CD4-positive, alpha-beta T cell treated with Interleukin-6 at 100 ng/mL for 8 hours (primary cell): ENCODE measurements at places on chromosomes 3 and 15.
A peak's percentile ranks its signal among the peaks of the same experiment; 100 is the strongest.

DNA sequence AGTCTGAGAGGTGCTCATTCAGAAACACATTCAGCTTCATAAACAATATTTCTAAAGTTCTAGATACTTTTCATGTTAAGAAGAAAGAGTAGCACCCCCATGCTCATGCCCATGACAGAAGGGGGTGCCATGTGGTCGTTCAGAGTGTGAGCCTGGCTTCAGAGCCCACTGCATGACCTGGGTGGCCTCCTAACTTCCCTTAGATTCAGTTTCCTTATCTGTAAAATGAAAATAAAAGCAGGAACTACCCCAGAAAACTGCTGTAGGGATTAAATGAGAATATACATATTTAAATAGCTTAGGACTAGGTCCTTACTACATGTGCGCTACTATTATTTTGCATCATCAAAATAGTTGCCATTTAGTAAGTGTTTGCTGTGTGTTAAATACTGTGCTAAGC is 69.2 kb downstream of the ABHD5 start:
- no peak for DNase-seq

DNA sequence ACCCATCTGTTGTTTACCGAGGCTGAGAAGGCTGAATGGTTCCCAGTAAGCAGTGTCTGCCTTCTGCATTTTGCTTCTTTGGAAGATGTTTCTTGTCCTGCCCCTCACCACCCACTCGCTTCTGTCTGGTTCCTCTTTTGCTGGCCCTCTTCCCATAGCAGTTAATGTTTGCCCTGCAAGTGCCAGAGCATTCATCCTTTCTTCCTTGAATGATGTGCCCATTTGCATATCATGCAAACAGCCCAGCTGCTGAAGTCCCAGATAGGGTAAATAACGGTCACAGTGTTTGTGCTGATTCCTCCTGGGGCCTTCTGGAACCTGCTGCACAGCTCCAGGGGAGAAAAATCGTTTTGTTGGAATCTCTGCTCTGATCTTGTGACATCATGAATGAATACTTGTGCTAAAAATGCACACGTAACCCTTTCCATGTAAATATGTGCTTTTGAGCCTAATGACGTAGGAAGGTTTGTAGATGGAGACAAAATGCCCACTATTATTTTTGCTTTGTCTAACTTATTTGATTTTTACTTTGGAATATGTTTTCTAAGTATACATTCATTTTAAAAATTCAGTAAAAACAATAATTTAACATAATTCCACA is 381.0 kb downstream of the SOX2 start:
- DNase-seq: no peak

GRCh38 chr15:60520013-60520824 is 41.3 kb upstream of the ICE2 start:
- DNase-seq: no peak

DNA sequence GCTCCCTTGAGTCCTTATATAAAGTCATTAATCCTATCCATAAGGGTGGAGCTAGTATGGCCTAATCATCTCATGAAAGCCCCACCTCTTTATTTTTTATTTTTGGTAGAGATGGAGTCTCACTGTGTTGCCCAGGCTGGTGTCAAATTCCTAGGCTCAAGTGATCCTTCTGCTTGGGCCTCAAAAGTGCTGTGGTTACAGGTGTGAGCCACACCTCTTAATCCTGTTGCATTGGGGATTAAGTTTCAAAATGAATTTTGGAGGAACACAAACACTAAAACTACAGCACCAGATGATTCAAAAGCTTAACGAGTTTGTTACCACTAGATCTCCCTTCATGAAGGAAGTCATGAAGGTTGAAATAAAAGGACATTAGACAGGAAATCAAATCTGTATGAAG is 27.7 kb downstream of the RAB7A start:
- DNase-seq: no peak

GRCh38 chr3:136078421-136079364 is 113.2 kb downstream of the PPP2R3A start:
- DNase-seq: peak; percentile 15

- DNase-seq: no peak
Measured at GRCh38 chr3:141575879-141576743, 89.3 kb downstream of the RASA2 start.

- no peak for DNase-seq
Measured at GRCh38 chr15:85869124-85869523, 74.4 kb upstream of the KLHL25 start.

- DNase-seq: no peak
Measured at GRCh38 chr3:150975992-150976368, 3.5 kb upstream of the CLRN1 start.

DNA sequence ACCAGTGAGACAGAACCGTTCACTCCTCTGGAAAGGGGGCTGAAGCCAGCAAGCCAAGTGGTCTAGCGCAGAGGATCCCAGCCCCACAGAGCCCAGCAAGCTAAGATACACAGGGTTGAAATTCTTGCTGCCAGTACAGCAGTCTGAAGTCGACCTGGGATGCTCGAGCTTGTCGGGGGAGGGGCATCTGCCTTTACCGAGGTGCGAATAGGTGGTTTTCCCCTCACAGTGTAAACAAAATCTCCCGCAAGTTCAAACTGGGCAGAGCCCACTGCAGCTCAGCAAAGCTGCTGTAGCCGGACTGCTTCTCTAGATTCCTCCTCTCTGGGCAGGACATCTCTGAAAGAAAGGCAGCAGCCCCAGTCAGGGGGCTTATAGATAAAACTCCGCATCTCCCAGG is 11.4 kb downstream of the CEP97 start:
- DNase-seq: no peak

- no peak for DNase-seq
Measured at GRCh38 chr15:50219820-50220219, 37.8 kb downstream of the SLC27A2 start.

DNA sequence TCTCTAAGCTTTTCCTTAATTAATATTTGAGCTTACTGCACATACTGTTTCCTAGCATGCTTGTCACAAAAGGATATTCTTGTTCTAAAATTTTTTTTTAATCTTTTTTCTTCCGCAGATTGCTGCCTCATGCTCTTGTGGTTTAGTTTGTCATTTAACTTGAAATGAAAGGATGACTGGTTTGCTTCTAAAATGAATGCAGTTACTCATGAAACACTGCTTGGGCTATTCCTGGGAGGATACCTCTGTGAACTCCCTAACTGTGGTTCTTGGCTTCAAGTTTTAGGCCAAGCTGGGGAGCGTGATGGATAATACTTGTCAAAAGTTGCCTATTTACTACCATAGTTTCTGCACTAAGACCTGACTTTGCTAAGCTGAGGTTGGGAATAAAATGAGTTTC is 64.0 kb downstream of the USP13 start:
- no peak for DNase-seq

- DNase-seq: no peak
Measured at GRCh38 chr3:127172211-127172610, 20.7 kb upstream of the PRR23E start.

- no peak for DNase-seq
Measured at GRCh38 chr3:34995796-34996430, 643.4 kb upstream of the ARPP21 start.

- no peak for DNase-seq
Measured at GRCh38 chr3:107675233-107675900, 152.6 kb downstream of the BBX start.

- no peak for DNase-seq
Measured at GRCh38 chr3:44771424-44772098, 10.0 kb downstream of the KIF15 start.

DNA sequence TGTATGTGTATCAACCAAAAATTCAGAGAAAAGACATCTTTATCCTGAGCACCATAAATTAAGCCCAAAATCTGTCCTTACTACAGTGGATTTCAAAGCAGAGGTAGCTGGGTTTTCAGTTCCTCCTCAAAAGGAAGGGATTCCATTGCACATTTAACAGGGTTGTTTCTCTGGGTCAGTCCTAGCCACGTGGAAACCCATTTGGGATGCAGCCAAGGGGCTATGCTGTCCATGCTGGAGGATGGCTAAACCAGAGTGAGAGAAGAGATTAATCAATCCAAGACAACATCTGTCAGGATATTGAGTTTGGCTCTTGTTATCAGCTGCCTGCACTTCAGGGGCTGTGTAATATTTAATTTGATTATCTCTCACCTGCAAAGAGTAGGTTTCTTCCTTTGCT is 28.1 kb downstream of the LSAMP start:
- DNase-seq: no peak

- no peak for DNase-seq
Measured at GRCh38 chr3:180683816-180684215, 4.5 kb upstream of the CCDC39 start.

- no peak for DNase-seq
Measured at GRCh38 chr3:172726380-172726779, 15.5 kb upstream of the NCEH1 start.

- no peak for DNase-seq
Measured at GRCh38 chr15:89105147-89105546, 16.9 kb downstream of the ABHD2 start.

DNA sequence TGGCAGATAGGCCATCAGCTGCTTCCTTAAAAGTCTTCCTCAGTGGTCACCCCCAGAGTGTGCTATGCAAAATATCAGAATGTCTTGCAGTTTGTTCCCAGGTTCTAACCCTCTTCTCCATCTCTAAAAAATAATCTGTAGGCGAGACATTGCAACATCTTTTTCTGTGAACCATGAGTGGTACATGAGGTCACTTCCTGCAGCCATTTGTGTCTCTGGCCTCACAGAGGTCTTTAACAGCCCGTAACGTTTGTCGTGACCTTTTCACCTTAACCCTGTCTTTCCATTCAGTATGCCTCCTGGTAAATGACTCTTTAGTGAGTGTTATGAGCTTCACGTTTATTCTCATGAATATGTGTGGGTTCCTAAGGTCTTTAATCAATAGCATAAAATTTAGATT is 145.4 kb downstream of the KLHL25 start:
- no peak for DNase-seq

DNA sequence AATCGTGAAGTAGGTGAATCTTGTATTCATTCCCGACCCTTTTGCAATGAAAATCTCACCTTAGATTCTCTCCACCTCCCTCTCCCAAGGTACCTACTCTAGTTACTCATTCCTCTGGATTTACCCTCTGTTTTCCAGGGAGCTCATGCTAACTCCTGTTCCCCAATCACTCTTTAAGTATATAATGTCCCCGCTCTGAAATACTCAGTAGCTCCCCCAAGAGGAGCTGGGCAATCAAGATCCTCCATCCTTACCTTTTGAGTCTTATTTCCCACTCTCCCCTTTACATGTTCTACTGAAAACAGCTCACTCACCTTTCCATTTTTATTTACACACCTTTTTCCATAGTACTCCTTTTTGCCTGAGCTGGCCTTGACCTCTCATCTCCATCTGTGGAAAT is 599.9 kb downstream of the RBMS3 start:
- DNase-seq: no peak

GRCh38 chr3:106191211-106191610 is 322.4 kb upstream of the CBLB start:
- DNase-seq: no peak

DNA sequence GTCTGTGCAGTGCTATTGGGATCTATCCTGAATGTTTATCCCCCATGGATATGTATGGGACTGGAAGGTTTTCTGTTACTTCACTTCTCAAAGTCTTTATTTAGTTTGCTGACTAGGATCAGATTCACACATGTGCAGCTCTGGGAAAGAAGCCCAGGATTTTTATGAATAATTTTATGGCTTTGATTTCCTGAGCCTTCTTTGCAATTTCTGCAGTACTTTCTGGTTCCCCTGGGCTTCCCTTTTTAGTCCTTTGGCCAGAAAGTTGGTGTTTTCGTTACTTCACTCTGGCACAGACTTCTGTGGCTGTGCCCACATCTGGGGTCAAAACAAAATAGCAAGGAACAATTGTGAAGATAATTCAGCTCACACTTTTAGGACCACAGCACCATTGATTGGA is 721.0 kb downstream of the OTOL1 start:
- DNase-seq: no peak

DNA sequence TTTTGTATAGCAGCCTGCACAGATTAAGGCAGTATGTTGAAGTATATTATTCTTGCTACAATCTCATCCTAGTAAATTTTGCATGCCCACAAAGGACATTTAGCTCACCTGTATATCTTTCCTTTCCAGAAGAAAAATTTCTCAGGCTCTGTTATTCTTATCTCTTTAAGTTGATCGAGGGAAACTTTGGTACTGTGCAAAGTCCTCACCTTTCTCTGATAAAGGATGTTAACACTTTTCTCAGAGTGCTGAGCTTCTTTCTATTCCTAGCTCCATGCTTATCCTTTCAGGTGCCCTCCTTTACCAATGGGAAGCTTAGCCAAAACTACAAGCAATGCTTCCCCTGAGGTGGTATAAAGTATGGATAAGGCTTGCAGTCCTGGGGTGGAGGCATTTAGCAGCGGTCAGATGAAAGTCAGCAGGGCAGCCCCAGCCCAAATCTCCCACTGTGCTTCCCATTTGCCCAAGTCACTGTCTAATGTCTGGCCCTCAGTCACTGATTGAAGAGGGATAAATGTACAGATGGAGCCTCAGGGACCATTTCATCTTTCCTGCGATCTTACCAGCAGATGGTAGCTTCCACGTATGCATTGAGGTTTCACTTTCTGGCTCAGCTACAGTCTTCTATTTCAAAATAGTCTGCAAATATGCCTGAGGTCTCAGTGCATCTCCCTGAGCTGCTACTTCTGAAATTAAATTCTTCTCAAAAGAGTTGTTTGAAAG is 127.8 kb upstream of the P2RY1 start:
- DNase-seq: no peak

DNA sequence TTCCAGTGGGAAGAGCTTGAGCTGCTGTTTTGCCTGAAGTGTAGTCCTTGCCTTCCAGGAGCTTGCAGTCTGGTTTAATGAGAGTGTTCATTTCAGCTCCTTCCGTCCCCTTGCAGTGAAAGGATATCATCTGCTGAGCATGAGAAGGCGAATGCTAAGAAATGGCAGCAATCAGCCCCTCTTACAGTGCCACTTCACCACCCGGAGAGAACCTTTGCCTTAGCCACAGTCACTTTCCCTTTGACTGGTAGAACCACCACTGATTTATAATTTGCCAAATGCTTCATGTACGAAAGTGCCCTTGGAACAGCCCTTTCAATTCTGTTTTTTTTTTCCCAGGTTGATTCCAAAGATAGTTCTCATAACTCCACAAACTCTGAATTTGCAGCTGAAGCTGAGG is 11.5 kb downstream of the TATDN2 start:
- DNase-seq: no peak

DNA sequence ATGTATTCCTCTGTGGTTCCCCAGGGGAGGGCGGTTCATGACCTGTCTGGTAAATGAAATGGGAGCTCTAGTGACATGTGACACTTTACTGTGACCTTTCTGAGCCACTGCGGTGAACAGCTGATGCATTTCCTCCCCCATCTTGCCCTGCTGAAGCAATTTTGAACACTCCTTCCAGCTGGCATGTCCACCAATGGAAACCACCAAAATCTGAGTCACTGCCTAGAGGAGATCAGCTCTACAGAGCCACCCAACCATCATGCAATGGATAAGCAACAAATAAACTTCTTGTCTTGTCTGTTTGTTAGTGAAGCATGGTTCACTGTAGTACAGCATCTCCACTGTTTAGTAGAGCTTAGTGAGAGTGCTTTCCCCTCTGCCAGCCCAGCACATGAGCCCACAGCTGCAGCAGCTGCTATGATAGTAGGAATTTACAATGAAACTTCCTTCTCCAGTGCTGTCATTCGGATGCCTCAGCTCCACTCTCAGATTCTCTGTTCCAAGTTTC is 479.4 kb downstream of the NTRK3 start:
- DNase-seq: no peak
